H9 (cell line): ENCODE measurements at places on chromosomes 5 and 9.

GRCh38 chr5:134236318-134236717 lies 10.4 kb upstream of the PPP2CA start:
- no peaks in the 10 kb centered on the region for H3K27me3 ChIP-seq
- H3K4me3 ChIP-seq: no peak overlapping the region
- no peak overlapping the region for H3K27ac ChIP-seq

GRCh38 chr5:165457859-165458481 lies 1952.6 kb downstream of the MAT2B start:
- H3K4me1 ChIP-seq: no peaks in the 10 kb centered on the region
- DNase-seq: peak; percentile 32
- no peaks in the 10 kb centered on the region for H3K27me3 ChIP-seq
- H3K36me3 ChIP-seq: peaks cover 5% of the 10 kb centered on the region; the same call in 2 of the 3 replicates
- no peak overlapping the region for H3K27ac ChIP-seq
- H3K4me3 ChIP-seq: no peak overlapping the region

DNA sequence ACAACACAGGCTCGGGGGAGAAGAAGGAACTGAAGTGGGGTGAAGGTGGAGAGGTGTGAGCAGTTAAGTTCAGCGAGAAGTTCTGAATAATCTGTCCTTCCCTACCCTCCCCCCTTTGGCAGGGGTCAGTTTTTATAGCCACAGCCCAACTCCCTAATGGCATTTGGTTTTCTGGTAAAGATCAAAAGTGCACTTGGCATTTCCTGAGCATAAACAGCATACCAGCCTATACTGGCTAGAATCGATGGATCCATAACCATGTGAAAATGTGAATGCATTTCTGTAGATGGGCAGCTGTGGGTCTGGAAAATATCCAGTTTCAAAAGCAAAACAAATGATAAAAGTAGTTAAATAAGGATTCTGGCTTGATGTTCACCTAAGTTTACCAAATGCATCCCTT lies 410.9 kb downstream of the PLK2 start:
- H3K4me3 ChIP-seq: no peak overlapping the region
- no peaks in the 10 kb centered on the region for H3K27me3 ChIP-seq
- H3K4me1 ChIP-seq: no peaks in the 10 kb centered on the region
- no peak for DNase-seq
- no peak overlapping the region for H3K27ac ChIP-seq

GRCh38 chr9:38620483-38621433 lies at the start of gene ANKRD18A:
Gene ANKRD18A (minus strand): TSS chr9:38620596. CDS start chr9:38620285, 311 bp downstream.
- no peak within 1 kb of the TSS for H3K27ac ChIP-seq
- DNase-seq: peak; percentile 96
- no peaks in the 10 kb centered on the region for H3K4me1 ChIP-seq
- H3K36me3 ChIP-seq: peaks cover 8% of the 10 kb centered on the region
- peaks cover 8% of the 10 kb centered on the region; the same call in 1 of the 2 replicates for H3K27me3 ChIP-seq

GRCh38 chr5:36728697-36729543 lies 122.5 kb downstream of the SLC1A3 start:
- no peaks in the 10 kb centered on the region for H3K36me3 ChIP-seq
- no peak overlapping the region for H3K4me3 ChIP-seq
- H3K27ac ChIP-seq: no peak overlapping the region
- no peaks in the 10 kb centered on the region for H3K27me3 ChIP-seq
- H3K4me1 ChIP-seq: no peaks in the 10 kb centered on the region; the same call in 1 of the 2 replicates

DNA sequence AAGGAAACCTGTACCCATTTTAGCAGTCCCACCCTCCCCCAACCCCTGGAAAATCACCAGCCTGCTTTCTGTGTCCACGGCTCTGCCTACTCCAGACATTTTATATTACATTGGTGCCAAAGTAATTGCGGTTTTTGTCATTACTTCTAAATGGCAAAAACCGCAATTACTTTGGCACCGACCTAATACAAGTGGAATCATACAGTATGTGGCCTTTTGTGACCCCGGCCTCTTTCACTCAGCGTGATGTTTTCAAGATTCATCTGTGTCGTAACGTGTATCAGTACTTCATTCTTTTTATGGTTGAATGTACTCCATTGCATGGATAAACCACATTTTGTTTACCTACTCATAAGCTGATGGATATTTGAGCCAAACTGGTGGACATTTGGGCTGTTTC lies 9.7 kb upstream of the ORM1 start:
- no peaks in the 10 kb centered on the region for H3K4me1 ChIP-seq
- no peak overlapping the region for H3K4me3 ChIP-seq
- no peak overlapping the region for H3K27ac ChIP-seq
- H3K36me3 ChIP-seq: no peaks in the 10 kb centered on the region
- no peaks in the 10 kb centered on the region for H3K27me3 ChIP-seq
- DNase-seq: no peak

DNA sequence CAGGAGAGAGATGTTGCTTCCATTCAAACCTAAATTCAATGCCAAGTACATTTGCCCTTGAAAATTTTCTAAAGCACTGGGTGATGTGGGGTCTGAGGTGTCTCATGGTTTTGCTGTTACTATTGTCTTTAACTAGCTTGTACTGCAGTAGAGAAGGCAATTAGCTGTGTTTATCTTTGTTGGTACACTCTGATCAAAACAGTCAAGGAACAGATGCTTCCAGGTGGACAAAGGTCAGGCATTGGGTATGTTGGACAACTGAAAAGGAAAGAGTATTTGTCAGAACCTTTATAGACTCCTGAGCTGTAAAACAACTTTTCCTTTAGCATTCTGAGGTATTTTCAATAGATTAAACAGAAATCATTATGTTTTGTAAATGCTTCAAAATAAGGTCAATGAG lies 2228.7 kb upstream of the WWC1 start:
- H3K4me3 ChIP-seq: no peak overlapping the region
- H3K27ac ChIP-seq: no peak overlapping the region
- no peaks in the 10 kb centered on the region for H3K4me1 ChIP-seq
- no peaks in the 10 kb centered on the region for H3K36me3 ChIP-seq
- DNase-seq: no peak

DNA sequence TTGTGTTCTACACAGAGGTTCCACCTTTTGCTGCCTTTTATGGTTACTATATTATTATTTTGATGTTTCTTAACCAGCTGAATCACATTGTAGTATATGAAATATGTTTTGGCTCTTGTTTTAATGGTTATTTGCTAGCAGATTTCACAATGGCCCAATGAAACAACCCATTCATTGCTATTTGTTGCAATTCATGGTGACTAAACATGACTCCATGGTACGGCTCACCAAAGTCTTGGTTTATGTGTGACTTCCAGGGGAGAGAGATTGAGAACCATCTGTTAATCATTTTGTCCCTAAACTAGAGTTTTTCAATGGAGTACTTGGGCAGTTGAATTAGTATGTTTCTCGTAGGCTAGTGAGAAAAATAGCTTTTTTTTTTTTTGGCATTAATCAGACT lies 108.4 kb downstream of the GHR start:
- H3K27ac ChIP-seq: no peak overlapping the region
- no peaks in the 10 kb centered on the region for H3K27me3 ChIP-seq
- DNase-seq: no peak
- H3K4me3 ChIP-seq: no peak overlapping the region

GRCh38 chr9:100021931-100022330 lies 76.9 kb downstream of the ERP44 start:
- no peak overlapping the region for H3K4me3 ChIP-seq
- no peaks in the 10 kb centered on the region for H3K4me1 ChIP-seq
- no peak for DNase-seq
- no peaks in the 10 kb centered on the region for H3K27me3 ChIP-seq
- no peak overlapping the region for H3K27ac ChIP-seq

DNA sequence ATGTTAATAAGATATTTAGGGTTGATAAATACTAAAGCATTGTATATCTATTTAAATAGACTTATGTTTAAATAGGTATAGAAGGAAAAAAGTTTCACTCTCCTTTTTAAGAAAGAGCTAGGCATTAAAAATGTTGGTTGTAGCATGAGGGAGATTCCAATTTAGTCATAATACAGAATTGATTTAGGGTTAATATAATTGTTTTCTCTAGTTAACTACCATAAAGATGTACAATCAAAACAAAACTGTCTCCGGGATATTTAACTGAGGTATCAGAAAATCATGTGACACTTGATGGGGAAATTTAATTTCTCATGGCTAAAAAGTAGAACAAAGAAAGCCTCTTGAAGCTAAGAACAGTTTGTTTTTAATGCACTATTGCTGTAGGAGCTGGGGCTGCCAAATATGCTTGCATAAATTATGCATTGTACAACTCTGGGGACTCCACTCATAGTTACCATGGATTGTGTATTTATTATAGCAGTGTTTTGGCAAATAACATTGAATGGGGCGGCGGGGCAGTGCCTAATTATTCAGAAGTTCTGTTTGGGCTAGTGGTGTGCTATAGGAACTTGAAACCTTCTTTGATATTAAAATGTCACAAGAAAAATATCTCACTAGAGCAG lies 44.2 kb downstream of the SMC2 start:
- no peaks in the 10 kb centered on the region for H3K4me1 ChIP-seq
- no peak for DNase-seq
- H3K27me3 ChIP-seq: no peaks in the 10 kb centered on the region

GRCh38 chr9:130443840-130444492 lies 795 bp upstream of the ASS1 start:
- peak overlapping the region; percentile 58; the same call in 1 of the 3 replicates for H3K4me3 ChIP-seq
- peaks cover 4% of the 10 kb centered on the region for H3K36me3 ChIP-seq
- no peak overlapping the region for H3K27ac ChIP-seq

GRCh38 chr9:21027295-21027694 lies 4.1 kb downstream of the HACD4 start:
- H3K4me1 ChIP-seq: no peaks in the 10 kb centered on the region; the same call in 1 of the 2 replicates
- no peak for DNase-seq
- H3K27me3 ChIP-seq: no peaks in the 10 kb centered on the region
- no peak overlapping the region for H3K27ac ChIP-seq
- H3K4me3 ChIP-seq: no peak overlapping the region
- H3K36me3 ChIP-seq: peaks cover 3% of the 10 kb centered on the region

DNA sequence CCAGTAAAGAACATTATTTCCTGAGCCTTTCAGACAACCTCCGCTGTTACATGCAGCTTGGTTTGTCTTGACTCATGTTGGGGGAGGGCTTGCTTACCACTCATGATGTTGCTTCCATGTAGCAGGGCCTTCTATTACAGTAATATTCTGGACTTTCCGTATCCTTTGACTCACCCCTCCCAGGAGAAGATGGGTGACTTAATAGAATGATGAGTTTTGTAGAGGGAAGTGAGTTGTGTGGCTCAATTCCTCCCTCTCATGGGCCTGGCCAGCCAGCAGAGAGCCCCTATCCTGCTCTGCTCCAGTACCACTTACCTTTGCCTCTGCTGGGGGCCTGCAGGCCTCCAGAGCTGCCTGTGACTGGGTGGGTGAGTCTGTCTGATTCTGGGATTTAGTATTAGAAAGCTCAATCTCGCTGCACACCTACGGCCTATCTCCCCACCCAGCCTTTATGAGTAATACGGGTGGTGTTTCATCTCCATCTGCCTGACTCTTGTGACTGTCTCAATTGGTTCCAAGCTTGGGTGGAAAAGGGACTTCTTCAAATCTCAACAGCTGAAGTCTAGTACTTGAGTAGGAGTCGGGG lies 52.6 kb upstream of the KLF9 start:
- no peak overlapping the region for H3K27ac ChIP-seq
- H3K4me1 ChIP-seq: no peaks in the 10 kb centered on the region
- DNase-seq: no peak
- H3K36me3 ChIP-seq: peaks cover 2% of the 10 kb centered on the region; the same call in 1 of the 3 replicates
- no peaks in the 10 kb centered on the region for H3K27me3 ChIP-seq

GRCh38 chr5:134451936-134452505 lies 40.3 kb upstream of the CDKN2AIPNL start:
- no peaks in the 10 kb centered on the region for H3K4me1 ChIP-seq
- no peaks in the 10 kb centered on the region for H3K27me3 ChIP-seq
- DNase-seq: no peak
- no peaks in the 10 kb centered on the region for H3K36me3 ChIP-seq

- H3K27me3 ChIP-seq: no peaks in the 10 kb centered on the region
- H3K27ac ChIP-seq: no peak overlapping the region
- H3K4me3 ChIP-seq: no peak overlapping the region
- no peak for DNase-seq
- H3K4me1 ChIP-seq: no peaks in the 10 kb centered on the region
Observed at GRCh38 chr5:11329679-11330078, 568.6 kb upstream of the DAP start.

DNA sequence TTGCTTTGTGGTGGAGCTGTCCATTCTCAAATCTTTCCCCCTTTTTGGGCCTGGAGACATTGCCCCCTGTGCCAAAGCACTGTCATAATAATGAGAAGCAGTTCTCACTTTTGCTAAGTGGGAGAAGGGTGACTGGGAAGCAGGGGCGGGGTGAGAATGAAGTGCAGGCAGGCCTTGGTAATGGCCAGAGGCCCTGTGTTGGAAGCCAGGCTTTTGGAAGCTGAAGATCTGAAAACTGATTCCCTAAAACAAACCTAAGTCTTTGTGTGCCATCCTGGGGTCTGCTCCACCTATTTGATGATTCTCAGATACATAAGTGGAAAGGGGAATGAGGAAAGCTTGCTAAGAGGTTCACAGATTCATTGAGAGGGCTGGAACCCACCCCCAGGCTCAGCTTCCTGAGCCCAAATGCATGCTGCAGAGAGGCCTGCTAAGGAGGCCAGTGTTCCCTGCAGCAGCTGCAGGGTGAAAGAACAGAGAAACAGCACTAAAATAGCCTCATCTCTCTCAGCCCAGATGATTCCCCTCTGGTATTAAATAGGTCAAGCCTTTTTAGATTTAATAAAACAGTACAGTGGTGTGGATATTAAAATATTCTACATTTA lies 75.0 kb downstream of the NSG2 start:
- no peak overlapping the region for H3K4me3 ChIP-seq
- no peak overlapping the region for H3K27ac ChIP-seq
- no peaks in the 10 kb centered on the region for H3K27me3 ChIP-seq
- H3K36me3 ChIP-seq: no peaks in the 10 kb centered on the region
- DNase-seq: no peak
- no peaks in the 10 kb centered on the region for H3K4me1 ChIP-seq

DNA sequence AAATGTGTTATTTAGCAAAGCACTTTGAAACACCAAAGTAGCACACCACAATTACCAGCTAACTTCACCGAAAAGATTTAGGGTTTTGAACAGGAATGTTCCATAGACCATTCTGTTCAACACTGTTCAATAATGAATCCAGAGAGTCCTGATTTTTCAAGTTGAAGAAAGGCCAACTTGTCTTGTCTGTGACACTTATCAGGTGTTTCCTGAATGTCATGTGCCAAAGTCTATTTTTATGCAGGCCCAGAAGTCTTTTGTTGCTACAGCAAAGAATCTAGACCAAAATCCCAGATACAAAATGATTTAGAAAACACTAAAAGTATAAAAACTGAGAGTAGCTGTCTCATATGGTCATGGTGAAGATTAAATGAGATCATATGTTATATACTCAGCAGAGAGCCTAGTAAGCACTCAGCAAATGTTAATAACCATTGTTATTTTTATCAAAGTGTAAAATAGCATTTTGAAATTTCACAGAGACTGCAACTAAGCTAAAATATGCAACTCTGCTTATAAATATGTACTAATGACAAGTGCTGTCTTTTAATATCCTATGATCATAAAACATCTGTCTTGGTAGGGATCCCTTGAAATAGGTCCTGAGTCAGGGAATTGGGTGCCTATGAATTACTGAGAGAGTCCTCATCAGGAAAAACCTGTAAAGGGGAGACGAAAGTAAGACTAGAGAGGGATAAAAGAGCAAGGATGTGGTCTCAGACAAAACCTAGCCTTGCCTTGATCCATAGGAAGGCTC lies 122.4 kb upstream of the SLC12A2 start:
- no peaks in the 10 kb centered on the region for H3K27me3 ChIP-seq
- H3K4me1 ChIP-seq: no peaks in the 10 kb centered on the region

- no peak overlapping the region for H3K27ac ChIP-seq
- no peaks in the 10 kb centered on the region for H3K27me3 ChIP-seq
- no peak for DNase-seq
- H3K36me3 ChIP-seq: no peaks in the 10 kb centered on the region
- peaks cover 5% of the 10 kb centered on the region; the same call in 1 of the 2 replicates for H3K4me1 ChIP-seq
Observed at GRCh38 chr5:36792560-36793180, 83.9 kb upstream of the NIPBL start.
